Stimulated activated CD4-positive, alpha-beta T cell treated with anti-CD3 and anti-CD28 coated beads, Interleukin-4, amount 100 ng/mL, for 24 hours (primary cell): ENCODE measurements at places on chromosomes 5 and 9.

DNA sequence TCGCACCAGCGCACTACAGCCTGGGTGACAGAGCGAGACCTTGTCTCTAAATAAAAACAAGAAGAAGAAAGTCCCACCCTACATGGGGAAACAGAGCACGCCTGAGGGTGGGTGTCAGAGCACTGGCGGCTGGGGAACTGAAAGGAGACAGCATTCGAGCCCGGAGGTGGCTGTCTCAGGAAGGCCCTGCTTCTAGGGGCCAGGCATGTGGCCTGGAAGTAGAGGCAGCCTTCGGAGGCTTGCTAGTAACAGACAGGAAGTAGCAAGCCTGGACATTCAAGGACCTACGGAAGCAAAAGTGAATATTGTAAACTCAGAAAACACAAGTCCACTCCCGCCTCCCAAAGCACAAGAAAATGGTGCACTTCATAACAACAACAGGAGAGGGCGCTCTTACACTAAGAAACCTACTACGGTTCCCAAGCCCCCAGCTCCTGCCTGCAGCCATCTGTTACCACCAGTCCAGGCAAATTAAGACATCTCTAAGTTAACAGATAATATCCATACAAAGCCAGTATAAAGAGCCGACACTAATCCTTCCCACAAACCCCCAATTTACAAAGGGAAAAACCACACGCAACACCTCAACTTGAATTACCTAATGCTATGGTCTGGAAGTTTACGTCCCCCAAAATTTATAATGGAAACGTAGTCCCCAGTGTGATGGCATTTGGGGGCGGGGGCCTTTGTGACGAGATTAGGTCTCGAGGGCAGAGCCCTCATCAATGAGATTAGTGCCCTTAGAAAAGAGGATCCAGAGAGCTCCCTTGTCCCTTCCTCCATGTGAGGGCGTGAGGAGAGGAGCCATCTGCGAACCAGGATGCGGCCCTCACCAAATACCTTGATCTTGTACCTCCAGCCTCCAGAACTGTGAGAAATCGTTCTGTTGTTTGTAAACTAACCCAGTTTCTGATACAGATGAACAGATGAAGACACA is 7.7 kb downstream of the RASGEF1C start:
- no peak for DNase-seq

DNA sequence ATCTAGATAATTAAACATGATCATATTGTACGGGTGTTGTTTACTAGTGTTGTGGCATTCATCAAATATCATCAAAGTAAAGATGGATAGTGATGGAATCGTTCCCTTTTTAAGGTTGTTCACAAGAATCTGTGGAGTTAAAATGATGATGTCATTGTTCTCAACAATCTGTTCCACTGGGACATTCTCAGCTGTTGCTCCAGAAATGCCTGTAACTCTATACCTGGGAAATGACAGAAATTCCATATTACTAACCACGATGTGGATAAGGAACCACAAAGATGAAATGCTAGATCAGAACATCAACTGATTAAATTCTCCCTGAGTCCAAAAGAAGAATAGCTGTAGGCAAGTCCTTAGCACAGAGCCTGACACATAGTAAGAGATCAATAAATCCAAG is 38.0 kb downstream of the RIGI start:
- no peak for DNase-seq

DNA sequence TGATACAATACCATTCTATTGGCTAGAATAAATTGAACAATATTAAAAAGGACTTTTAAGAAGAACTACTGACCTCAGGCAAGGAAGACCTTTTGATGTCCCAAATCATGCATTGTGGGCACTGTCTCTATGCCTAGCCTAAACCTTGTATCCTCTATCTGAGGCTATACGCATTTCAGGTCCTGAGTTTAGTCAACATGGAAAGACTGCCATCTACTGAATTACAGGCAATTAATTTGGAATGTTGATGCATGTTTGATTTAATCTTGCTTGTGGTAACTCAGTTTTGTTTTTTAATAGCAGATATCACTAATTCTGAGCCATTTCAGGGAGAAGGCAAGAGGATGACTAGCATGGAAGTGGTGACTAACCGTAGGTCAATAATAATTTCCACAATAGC is 585.3 kb upstream of the CCNG1 start:
- no peak for DNase-seq

DNA sequence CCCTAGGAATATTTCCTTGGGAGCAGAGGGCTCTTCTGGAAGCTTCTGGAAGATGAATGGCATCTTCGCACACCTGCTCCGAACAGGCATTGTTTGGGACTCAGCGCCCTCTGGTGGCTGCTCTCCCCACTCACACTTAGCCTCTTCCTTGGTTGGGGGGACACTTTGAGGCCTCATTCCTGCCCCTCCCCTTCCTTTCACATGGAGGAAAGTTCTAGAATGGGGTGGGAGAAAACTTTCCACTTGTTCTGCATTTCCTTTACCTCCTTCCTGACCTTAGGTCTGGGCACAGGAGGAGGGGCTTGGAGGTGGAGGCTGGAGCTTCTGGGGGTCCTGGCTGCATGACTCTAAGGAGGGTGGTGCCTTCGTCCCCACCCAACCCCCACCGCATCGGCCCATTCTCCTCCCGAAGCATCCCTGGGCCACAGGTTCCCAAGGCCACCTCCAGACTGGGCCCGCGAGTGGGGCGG is 19.3 kb upstream of the SMIM32 start:
- peak; percentile 41 for DNase-seq

- no peak for DNase-seq
These were observed 98.5 kb downstream of the EBF1 start for GRCh38 chr5:159001247-159001646.

- no peak for DNase-seq
These were observed 357.1 kb downstream of the CDH18 start for GRCh38 chr5:19630876-19631275.

GRCh38 chr5:53063791-53064190 is 45.8 kb downstream of the MOCS2 start:
- DNase-seq, result no peak

- no peak for DNase-seq
These were observed 7.6 kb upstream of the CCDC152 start for GRCh38 chr5:42749020-42749419.

GRCh38 chr5:90220554-90220953 is 189.0 kb downstream of the CETN3 start:
- DNase-seq, result no peak

GRCh38 chr5:6243706-6244338 is 134.5 kb downstream of the MED10 start:
- DNase-seq, result no peak

DNA sequence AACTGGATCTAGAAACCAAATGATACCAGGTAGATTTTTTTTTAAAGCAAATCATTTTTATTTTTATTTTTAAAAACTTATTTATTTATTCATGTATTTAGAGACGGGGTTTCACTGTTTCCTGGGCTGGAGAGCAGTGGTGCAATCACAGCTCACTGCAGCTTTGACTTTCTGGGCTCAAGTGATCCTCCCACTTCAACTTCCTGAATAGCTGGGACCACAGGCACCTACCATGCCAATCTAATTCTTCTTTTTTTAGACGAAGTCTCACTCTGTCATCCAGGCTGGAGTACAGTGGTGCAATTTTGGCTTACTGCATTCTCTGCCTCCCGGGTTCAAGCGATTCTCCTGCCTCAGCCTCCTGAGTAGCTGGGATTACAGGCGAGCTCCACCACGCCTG is 41.3 kb upstream of the CDK20 start:
- no peak for DNase-seq

DNA sequence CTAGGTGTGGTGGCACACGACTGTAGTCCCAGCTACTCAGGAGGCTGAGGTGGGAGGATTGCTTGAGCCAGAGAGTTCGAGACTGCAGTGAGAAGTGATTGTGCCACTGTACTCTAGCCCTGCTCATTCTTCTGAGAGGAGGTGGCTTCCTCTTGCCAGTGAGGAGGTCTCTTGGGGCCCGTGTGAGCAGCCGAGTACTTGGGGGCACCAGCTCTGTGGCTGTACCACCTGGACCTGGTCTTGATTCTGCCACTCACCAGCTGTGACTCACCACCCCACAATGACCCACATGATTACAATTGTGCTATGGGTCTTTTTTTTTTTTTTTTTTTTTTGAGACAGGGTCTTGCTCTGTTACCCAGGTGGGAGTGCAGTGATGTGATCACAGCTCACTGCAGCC is 18.0 kb upstream of the CRB2 start:
- no peak for DNase-seq

- DNase-seq, result no peak
These were observed 542.5 kb downstream of the TLE1 start for GRCh38 chr9:81146684-81147337.

- DNase-seq, result no peak
These were observed 12.8 kb downstream of the SNAPC4 start for GRCh38 chr9:136387217-136387616.

DNA sequence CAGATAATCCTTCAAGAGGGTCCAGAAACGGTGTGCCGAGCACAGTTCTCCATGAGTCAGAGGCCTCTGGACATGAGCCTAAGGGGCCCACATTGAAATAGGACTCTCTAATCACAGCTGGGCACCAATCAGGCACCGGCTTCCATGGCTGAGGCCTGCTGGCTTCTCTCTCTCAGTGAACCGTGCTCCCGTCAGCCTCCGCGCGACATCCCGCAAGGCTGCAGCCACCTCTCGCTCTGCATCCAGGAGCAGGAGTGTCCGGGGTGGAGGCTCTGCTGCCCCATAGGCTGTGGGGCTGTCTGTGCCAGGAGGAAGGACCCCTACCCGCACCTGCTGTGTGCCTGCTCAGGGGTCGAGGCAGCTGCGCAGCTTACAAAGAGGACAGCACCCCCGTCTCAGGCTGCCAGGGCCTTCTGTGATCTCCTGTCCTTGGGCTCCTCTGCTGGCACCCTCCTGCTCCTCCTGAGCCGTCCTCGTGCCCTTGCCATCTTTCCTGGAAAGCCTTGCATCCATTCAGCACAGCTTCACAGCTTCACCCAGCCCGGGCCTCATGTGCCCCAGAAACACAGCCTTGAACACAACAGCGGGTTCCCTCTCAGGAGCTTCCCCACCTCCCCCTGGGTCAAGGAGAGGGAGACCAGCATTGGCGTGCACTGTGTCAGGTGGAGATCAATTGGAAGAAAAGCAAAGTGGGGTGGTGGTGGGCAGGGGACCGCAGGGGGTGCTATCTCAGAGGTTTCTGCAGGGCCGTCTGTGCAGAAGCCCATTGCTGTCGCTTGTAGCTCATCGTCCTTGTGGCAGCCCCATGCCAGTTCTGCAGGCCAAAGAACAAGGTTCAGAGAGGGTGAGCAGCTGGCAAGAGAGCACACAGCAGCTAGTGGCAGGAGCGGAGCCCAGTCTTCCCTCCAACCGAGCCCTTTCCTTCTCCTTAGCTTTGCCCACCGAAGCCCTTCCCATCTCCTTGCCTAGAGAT is 22.8 kb upstream of the FCN1 start:
- DNase-seq, result no peak

GRCh38 chr5:176414704-176415103 is 1.6 kb downstream of the CLTB start:
- DNase-seq, result no peak

DNA sequence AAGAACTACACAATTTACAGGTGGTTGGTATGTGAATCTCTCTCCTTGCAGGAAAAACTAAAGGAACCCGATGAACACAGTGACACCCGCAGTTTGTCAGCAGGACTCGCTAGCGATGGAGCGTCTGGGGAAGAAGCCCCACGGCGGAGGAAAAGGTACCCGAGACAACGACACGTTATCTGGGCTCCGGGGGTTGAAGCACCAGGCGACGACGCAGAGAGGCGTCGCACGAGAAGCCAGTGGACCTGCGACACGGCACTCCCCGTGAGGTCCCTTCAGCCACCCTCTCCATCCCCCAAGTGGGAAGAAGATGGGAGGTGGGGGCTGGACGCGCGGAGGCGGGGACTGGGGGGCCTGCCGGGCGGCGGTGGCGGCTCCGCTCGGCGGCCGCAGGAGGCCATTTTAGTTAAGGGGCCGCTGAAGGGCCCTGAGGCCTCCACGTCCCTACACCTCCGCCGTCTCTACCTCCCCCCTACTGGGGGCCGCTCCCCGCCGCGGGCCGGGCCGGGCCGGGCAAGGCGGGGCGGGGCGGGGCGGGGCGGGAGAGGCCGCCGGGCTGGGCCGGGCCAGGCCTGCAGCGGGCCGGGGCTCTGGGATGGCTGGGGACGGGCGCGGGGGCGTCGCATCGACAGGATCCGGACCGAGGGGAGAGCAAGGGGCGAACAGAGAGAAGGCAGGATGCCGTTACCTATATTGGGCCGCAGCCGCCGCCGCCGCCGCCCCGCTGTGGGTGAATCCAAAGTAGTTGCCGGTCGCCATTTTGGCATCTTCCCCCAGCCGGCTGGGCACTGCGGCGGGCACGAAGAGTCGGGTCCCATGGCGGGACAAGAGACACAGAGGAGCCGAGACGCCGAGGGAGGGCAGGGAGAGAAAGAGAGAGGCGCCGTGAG is 754 bp downstream of the ZFR start:
- DNase-seq, result peak; percentile 49

GRCh38 chr9:36928670-36929349 is 105.3 kb downstream of the PAX5 start:
- peak; percentile 26 for DNase-seq

DNA sequence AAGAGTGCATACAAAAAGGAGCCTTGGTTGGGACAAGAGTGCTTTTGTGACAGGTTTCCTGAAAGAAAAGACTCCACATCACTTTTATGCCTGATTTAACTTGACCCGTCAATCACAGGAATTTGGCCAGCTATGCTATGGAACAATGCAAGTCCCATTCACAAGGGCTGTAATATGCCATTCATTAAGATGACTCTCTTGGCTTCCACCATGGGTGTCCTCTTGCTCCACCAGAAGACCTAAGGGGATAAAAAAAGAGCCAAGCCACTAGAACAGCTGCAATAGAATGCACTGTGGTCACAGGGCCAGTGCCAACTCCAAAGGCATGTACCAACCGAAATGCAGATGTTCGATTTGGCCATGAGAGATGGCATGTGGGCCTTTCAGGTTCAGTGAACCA is 480.1 kb upstream of the MPDZ start:
- no peak for DNase-seq

DNA sequence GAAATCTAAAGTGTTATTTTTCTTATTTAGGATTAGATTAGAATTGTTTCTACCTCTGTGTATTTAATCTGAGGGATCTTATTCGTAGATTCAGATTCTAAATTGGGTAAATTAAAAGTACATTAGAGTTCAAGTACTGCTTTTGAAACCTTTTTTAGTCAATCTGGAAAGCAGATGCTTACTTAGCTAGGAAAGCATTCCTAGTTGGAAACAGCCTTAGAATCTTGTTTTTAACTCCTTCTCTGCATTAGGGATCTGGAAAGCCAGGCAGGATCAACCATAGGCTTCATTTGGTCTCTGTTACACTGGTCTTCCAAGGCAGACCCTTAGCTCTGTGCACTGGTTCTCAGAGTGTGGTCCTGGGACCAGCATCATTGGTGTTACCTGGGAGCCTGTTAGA is 247.4 kb downstream of the NR3C1 start:
- DNase-seq, result no peak
